ENCODE measurements at places on chromosomes 16 and 17.

- DNase-seq: no peak
These were observed 64.1 kb downstream of the SDK2 start for GRCh38 chr17:73580073-73580710.

DNA sequence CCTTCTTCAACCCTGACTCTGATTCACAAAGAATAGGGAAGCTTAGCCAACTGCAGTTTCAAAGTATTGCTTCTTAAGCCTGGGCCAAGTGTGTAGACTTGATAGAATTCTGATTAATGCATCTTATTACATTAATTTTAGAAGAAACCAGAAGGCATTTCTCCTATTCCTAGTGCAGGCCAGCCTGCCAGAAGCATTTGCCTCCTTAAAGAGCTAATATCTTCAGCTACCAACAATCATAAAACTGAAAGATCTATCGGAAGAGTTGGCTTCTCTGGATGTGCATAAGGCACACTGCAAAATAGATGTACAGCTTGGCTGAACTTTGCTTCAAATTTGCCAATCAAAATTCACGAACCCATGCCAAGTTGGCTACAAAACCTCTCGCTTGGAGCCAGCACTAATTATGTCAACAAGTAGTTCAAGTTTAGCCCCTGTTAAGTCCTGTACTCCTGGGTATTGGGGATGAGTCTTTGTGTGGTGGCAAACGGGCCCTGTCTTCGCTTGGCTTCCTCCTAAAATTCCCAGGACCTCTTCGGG is 717.8 kb downstream of the WWOX start:
- DNase-seq: no peak

DNA sequence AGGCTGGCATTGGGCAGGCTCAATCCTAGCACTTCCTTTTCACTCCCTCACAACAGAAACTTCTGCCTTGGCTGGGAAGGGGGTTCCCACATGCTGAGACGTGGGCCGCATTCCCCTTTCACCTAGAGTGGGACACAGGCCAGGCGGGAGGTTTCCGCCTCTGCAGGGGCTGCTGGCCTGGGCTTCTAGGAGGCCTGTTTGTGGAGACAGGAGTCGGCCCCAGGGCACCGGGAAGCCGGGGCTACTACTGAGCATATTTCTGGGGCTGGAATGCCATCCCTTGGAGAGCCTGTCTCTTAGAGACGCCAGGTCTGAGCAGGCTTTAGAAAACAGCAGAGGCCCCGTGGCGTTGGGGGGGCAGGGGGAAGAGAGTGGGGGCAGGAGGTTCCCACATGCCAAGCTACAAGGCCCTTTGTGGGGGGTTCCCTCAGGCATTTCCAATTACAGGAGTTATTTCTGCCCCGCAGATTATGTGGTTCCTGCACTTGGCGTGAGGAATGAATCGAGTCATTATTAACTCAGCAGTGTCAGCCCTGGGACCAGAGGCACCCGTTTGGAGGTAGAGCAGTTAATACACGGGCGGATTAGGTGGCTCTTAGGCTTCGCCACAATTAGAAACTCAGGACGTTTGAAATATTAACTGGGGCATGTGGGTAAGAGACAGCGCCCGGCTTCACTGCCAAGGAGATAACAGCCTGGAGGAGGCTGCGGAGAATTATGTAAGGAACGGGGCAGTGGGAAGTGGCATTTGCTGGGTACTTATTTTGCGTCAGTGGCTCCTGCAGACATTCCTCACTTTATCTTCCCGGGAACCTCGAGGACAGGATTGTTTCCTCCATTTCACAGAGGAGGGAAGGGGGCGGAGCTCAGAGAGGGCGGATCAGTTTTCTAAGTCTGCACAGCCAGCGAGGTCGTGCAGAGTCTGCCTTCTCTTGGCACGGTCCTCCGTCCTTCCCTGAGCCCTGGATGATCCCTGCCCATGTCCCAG is 162.5 kb downstream of the MAF start:
- DNase-seq: peak; percentile 46

GRCh38 chr16:31664683-31665482 is 137.2 kb downstream of the AHSP start:
- DNase-seq: peak; percentile 6

DNA sequence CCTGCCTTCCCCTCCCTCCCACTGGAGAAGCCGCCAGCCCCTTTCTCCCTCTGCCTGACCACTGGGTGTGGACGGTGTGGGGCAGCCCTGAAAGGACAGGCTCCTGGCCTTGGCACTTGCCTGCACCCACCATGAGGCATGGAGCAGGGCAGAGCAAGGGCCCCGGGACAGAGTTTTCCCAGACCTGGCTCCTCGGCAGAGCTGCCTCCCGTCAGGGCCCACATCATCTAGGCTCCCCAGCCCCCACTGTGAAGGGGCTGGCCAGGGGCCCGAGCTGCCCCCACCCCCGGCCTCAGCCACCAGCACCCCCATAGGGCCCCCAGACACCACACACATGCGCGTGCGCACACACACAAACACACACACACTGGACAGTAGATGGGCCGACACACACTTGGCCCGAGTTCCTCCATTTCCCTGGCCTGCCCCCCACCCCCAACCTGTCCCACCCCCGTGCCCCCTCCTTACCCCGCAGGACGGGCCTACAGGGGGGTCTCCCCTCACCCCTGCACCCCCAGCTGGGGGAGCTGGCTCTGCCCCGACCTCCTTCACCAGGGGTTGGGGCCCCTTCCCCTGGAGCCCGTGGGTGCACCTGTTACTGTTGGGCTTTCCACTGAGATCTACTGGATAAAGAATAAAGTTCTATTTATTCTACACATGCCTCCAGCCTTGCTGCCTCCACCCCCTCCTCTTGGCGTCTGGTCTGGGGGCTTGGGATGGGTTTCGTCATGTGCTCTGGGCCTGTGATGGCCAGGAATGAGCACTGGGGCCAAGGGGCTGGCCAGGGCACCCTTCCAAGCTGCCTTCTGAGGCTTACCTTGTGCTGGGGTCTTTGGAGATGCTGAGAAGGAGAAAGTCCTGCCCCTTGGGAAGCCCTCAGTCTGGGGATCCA is 7.3 kb downstream of the GJD3 start:
- DNase-seq: no peak

DNA sequence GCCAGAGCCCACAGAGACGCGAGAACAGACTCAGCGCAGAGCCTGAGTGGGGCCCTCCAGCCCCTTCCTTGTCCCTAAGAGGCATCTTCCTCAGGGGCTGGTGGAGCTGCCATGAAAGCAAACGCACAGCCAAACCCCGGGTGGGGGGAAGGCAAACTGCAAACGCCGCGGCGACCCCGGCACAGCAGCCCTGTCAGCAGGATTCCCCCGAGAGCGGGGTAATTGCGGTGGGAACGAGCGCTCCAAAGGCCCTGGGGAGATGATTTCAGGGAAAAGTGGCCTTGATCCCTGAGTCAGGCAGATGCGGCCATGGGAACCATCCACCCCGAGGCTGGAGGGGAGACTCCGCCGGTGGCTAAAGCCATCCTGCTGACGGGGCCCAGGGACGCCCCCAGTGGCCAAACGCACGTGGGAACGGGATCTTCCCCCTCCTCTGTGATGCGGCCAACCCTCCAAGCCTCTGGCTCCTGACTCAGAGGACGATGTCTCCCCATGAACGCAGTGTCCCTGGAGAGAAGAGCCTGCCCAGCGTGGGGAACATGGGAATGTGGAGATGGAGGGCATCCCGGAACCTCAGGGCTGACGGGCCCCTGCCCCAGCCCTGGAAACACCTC is 25.1 kb downstream of the SLC7A5 start:
- DNase-seq: no peak

GRCh38 chr16:55824473-55825000 is 8.4 kb downstream of the CES1 start:
- DNase-seq: no peak

DNA sequence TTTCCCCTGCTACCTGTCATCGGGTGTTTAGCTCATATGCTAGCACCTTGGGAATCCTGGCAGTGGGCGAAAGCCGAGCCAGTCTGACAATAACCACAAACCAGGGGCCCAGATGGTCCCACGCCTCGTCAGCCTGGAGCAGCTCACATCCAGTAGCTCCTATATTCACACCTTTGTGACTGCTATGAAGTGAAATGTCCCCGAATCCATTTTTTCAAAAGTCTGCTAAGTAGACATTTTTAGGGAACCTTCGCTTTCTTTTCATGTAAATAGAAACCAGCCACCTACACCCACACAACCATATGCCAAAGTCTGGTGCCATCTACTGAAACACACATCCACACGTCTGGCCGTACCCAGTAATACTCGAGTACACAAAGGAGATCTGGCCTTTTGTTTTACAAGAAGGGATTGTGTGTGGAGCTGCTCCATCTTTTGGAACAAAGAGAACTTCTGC is 176.8 kb downstream of the SLC39A11 start:
- DNase-seq: no peak

DNA sequence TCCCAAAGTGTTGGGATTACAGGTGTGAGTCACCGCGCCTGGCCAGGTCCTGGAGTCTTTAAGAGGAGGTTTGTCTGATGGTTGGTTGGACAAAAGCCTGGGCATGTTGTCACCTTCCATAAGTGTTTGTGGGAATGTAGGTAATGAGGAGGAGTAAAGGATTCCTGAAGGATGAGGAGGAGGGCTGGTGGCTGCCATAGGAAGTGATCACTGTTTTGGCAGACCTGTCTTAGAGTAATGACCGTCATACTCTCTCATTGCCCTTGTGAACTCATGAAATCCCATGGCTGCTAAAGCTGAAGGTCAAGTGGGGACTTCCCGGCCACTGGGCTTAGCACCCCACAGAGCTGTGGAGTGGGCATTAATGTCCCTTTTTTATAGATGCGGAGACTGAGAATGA is 40.5 kb downstream of the TENT4B start:
- no peak for DNase-seq

DNA sequence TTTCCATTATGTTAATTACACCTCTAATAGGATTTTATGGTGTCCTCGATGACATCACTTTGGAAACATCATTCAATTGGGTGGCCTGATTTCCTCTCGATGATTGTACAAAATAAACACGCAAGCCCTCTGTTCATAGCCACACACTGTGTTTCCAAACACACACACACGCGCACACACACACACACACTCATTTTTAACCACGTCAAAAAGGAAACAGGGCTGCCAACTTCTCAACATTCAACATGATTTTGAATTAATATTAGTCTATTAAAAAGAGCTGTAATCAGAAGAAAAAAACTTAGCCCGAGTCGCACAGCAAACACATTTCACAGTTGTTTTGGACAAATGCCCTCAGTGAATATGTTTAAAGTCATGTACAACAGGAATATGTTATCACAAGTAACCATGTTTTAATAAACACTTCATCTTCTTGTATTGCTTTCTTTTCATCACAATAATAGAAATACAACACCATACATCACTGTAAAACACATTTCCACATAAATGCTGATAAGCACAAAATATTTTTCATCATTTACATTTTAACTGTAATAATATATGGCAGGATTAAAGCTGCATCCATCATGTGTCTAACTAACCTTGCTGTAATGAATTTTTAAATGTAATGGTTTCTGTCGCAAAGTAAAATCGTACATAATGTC is 219.1 kb upstream of the IRX3 start:
- no peak for DNase-seq

- no peak for DNase-seq
These were observed 41.7 kb downstream of the DNAH17 start for GRCh38 chr17:78535273-78536197.

DNA sequence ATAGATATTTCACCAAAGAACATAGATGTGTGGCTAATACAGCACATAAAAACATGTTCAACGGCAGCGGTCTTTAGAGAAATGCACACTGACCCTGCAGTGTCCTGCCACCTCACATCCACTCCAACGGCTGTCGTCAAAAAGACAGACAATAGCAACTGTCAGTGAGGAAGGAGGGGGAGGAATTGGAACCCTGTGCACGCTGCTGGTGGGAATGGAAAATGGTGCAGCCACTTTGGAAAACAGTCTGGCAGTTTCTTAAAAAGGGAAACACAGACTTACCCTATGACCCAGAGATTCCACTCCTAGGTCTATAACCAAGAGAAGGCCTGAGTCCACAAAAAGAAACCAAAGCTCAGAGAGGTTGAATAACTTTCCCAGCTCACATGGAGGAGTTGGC is 7.7 kb downstream of the CEP295NL start:
- no peak for DNase-seq

DNA sequence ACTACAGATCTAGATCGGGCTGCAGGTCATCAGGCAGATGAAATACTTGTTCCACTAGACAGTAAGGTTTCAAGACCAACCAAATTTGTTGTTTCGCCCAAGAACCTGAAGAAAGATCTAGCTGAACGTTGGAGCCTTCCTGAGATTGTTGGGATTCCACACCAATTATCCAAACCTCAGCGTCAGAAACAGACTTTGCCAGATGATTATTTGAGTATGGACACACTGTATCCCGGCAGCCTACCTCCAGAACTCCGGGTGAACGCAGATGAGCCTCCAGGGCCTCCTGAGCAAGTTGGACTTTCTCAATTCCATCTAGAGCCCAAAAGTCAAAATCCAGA is 14.4 kb downstream of the LRRC37B start:
- DNase-seq: no peak

DNA sequence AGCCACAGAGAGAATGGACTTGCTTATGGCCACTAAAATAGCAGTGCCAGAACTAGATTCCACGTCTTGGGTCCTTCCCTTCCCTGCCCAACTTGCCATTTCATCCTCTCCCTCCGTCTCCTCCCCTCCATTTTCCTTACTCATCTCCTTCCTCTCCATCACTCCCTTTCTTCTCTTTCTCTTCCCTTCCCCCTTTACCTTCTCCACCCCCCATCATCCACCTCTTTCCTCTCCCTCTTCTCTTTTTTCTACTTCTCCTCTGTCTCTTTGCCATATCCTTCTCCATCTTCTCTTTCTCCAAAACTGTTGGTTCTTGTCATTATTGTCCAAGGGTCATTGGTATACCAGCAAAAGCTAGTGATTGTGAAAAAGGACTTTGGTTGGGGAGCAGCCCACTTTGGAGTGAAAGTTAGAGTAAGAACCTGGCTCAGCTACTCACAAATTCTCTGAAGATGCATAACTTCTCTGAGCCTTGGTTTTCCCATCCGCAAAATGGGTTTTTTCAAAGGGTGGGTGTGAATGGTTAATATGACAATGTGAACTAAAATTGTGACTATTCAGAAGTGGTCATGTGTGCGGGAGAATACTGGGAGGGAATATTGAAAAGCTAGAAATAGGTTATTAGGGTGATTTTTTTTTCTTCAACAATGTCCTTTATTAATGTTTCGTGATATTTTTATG is 393.8 kb downstream of the XYLT1 start:
- no peak for DNase-seq

DNA sequence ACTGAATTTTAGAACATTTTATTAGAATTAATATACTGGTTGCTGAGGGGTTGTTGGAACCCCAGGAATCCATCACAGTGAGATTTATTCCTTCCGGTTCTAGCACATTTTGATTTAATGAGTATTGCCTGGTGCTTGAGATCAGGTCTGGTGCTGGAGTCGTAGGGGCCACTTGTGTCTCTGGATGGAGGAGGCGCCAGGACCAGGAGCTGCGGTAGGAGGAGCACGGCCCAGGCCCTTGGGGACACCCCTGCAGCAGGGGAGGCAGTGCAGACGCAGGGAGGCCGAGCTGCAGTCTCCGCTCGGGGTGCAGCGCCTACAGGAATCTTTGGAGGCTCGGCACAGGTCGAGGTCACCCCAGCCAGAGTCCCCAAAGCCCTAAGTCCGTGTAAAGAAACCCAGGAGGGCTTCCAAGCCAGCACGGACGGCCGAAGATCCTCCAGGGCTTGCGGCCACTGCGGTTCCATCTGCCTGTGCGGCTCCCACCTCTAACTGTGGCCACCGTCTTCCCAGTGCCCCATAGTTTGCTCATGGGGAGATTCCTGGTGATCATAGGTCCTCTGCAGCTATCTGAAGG is 66.2 kb upstream of the CREBBP start:
- no peak for DNase-seq
